C1 segment of cervical spinal cord (tissue), 14 donors: ENCODE measurements at places on chromosomes 11 and 22.

DNA sequence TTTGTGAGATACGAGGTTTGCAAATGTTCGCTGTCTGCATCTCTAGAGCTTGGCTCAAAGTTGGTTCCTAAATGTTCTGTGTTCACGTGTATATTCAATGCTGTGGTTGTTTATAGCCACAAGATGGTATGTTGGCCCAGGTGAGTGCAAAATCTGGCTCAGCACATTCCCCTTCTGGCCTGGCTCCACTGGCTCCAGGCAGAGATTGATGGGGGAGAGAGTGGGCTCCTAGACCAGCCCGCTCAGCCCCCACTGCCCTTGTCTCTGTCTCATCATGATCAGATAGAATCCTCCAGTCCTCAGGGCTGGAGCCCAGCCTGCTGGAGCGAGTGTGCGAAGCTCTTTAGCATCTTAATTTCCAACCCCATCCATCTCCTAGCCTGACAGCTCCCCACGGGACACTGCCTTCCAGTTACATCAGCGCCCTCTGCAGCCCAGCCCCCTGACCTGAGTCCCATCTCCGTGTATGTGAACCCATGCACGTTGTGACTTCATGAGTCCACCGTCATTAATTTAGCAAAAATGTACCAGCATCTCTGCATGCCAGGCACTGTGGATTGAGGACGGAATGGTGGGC, 2.0 kb downstream of the P2RX3 start:
- DNase-seq, result no peak

DNA sequence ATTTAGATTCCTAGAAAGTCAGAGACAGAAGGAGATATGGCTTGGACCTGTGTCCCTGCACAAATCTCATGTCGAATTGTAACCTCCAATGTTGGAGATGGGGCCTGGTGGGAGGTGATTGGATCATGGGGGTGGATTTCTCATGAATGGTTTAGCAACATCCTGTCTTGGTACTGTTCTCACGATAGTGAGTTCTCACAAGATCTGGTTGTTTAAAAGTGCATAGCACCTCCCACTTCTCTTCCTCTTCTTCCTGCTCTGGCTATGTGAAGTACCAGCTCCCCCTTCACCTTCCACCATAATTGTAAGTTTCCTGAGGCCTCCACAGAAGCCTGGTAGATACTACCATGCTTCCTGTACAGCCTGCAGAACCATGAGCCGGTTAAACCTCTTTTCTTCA, 27.6 kb upstream of the PAMR1 start:
- DNase-seq, result no peak

GRCh38 chr22:49111085-49111484, 716.6 kb downstream of the BRD1 start:
- no peak for DNase-seq

GRCh38 chr11:79436919-79437277, 3.9 kb downstream of the TENM4 start:
- no peak for DNase-seq

- DNase-seq, result peak; percentile 79
These were observed at the start of gene GATD1 for GRCh38 chr11:777288-778255. Gene GATD1, minus strand, starts transcription at chr11:777487. Its CDS starts 25 bp downstream, at chr11:777462.

GRCh38 chr11:91258876-91259275, 965.7 kb upstream of the FAT3 start:
- DNase-seq, result no peak

GRCh38 chr11:44316659-44317240, 6.8 kb upstream of the ALX4 start:
- DNase-seq, result no peak

DNA sequence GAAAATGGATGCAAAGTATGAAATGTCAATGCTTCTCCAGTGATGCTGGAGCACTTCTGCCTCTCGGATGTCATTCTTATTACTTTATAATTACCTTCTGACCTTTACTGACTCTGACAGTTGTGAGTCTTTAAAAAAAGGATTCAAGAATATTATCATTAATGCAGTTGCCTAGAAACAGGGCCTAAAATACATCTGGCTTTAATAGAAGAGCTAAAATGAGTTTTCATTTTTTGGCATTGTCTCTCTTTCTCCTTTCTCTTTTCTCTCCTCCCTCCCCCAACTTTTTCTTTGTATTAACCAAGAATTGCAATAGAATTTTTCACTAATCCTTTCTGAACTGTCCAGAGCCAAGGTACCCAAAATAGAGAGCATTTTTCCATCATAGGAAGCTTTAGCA, 45.9 kb downstream of the FDX1 start:
- no peak for DNase-seq

GRCh38 chr11:112404112-112404511, 143.5 kb upstream of the PLET1 start:
- no peak for DNase-seq

DNA sequence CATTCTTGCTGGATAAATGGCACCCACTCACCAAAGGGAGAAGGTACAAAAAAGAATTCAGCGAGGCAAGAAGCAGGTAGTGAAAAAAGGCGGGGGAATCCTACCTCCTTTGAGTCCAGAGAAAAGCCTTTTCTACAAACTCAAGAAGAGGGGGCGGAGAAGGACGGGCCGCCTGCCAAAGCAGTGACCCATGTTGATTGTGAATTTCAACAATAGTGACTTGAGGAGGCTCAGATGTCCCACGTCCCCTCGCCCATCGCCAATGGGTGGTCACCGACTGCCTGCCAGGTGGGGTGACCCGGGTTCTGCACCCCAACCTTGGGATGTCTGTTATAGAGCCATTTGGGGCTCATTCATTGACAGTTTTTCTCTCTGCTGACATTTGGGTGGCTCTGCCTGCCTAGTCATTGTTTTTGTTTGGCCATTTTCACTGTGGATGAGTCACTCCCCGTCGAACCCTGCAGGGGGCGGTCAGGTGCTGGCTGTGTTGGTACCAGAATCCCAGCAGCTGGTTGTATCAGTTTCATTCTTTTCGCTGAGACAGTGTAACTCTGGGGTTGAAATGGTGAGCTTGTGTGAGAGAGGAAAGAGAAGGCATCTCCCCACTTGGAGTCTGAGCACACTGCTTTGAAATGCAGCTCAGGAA, 163.4 kb upstream of the NCAM1 start:
- peak; percentile 68 for DNase-seq

DNA sequence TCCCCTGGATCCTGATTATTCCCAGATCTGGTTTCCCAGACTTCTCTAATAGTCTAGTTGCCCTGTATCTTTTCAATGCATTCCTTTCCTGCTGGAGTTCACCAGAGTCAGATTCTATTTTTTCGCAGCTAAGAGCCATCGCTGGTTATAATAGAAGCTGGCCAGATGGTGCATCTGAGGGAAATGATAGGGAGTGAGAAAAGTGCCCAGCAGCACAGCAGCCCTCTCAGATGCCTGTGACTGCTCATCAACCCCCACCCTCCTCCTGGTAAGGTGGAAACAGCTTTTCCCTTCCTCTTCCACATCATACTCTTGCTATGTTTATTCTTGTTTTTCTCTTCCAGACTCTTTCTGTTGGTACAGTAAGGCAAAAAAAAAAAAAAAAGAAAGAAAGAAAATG, 12.8 kb downstream of the OR8A1 start:
- DNase-seq, result no peak

GRCh38 chr11:134482865-134483264, 70.8 kb upstream of the B3GAT1 start:
- DNase-seq, result no peak

DNA sequence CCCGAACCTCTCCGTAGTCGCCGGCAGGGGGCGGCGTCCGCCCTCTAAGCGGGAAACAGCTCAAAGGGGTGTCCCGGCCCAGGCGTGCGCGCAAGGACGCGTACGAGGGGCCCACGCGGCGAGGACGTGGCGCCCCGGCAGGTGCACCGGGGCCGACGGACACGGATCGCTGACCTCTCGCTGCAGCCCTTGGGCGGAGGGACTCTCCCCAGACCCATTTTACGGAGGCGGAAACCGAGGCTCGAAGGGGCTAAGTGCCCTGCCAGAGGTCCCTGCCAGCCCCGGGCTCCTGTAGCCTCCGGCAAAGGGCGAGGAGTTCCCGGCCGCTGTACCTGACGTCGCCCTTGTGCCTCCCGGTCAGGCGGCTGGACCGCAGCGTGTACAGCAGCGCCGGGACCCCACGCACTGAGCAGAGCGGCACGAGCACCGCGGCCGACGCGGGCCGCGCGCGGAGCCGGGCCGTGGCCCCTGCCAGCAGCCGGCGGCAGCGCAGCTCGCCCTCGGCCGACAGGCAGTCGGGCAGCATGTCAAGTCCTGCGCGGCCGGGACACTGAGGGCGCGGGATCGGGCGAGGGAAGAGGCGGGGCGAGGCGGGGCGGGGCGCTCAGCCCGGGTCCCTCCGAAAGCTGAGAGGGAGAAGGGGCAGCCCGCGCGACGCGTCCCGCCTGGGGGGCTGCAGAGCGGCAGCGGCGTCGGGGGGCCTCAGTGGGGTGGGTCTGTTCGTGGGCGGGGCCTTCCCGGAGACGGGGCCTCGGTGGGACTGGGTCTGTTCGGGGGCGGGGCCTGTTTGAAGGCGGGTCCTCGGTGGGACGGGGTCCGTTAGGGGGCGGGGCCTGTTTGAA, at the start of gene NUDT8:
Gene NUDT8 (minus strand): TSS at position 552 of the 842 bp plus-strand sequence. CDS start 26 bp downstream, at position 526.
- peak; percentile 74 for DNase-seq

- no peak for DNase-seq
These were observed 99.7 kb upstream of the VPREB1 start for GRCh38 chr22:22144858-22145257.

- no peak for DNase-seq
These were observed 23.1 kb downstream of the A4GALT start for GRCh38 chr22:42697542-42698013.

DNA sequence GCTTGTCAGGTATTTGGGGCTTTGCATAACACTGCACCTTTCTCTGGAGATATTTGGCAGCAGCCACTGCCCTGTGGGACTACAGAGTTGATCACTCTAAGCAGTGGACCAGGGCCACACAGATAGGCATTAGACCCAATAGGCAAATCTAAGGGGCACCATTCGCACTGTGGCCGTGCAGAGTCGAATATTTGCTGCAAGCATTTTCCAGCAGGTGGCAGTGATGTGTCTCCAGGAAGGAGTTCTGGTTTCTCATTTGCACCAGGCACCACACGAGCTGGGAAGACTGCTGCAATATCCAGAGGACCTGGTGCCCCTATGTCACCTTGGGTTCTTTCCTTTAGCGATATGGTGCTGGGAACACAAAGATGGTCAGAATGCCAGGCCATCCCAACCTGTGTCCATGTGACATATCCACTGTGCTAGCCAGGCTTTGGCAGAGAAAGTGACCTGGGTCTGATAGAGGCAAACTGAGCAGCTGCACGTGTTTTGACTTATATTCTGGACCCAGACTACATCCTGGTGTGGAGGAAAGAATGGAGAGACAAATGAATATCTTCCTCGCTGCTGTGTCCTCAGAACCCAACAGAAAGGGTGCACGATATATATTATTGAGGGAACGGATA, 318.7 kb downstream of the BUD13 start:
- peak; percentile 7 for DNase-seq

GRCh38 chr11:102497061-102497460, 33.5 kb downstream of the MMP7 start:
- no peak for DNase-seq

DNA sequence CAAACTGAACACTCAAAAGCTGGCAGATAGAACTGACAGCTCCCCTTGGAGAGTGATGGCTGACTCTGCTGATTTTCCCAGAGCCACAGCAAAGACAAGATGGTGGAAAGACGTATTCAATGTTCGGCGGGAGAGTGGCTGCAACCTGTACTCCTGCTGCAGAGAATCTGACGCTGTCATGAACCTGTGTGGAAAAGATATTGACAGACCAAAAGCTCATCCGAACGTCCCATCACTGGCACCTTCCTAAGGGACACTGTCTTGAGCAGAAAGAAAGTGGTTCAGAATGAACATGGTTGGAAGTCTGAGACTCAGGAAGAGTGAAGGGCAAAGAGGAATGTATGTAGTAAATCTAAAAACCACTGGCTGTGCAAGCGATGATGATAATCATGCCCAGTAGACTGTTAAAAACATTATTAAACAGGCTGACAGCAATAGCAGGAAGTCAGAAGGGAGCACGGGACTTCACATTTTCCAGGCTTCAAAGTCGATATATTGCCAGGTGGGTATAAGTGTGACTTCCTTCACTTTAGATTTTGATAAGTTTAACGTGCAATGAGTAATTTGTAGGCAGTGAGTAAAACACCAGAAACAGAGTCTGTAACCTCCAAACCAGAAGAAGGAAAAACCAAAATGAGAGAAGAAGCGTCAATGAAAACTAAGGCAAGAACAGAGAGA, 6.2 kb upstream of the IL17REL start:
- no peak for DNase-seq

DNA sequence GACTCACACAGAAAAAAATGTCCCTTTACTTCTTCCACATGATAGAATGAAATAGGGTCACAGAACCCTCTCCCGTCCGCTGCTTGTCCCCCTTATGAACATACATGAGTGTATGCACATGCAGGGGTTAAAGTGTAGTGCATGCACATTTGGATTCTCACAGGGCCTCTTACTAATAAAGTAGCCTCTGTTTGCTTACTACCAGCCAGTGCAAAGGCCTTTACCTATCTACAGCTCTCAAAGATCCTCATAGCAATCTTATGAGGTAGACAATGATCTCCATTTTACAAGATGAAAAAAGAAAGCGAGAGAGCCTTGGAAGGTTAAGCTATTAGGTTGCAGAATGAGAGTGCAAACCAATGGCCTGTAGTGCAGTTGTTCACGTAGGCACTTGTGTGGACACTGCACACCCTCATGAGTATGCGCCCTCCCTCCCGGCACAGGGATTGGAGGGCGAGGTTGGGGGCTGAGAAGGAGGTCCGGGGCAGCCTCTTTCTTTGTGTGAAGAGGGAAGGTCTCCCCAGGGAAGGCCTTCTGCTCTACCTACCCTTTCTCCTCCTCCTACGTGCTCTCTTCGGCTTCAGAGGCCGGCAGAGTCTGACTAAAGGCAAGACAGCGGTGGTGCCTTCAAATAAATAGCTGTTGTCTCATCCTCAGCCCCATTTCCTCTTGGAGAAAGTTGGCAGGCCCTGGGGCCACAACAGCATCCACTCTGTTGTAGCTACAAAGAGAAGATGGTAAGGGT, 91.3 kb downstream of the CEP164 start:
- no peak for DNase-seq

DNA sequence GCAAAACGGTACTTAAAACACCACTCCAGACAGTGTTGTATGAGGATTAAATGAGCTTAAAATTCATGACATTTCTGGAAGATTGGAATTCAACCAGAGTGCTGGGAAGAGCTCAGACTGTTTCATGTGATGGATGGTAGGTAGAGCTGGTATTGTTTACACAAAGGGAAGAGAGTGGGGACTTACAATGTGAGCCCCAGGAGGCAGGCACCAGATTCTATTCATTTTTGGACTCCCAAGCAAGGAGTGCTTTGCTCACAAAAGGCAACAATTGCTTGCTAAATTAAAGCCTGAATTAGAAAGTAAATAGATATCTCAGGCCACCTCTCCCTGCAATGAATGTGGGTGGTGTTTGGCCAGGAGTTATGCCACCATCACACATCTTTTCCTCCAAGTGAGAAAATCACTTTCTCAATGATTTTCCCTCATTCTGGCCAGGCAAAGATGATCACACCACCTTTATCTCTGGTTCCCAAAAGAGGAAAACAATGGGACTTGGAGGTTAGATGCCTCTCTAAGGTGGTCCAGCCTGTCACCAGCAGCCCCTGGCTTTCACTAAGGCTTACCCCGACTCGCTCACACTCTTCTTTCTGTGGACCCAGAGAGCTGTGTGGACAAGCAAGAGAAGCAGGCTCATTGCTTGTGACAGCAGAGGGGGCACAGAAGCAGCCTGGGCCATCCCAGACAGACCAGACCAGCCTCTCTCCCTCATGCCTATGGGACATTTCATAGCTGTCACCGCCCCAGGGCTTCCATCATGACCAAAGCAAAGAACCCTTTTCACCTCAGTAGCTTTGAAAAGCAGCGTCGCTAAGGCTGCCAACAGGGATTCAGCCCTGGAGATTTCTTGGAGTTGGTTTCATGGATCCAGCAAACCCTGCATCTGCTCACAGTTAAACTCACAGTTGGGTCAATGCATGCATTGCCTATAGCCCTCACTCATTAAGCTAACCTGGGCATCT, 63.5 kb upstream of the DRD2 start:
- DNase-seq, result no peak
